ENCODE measurements at places on chromosomes 16 and 17.

DNA sequence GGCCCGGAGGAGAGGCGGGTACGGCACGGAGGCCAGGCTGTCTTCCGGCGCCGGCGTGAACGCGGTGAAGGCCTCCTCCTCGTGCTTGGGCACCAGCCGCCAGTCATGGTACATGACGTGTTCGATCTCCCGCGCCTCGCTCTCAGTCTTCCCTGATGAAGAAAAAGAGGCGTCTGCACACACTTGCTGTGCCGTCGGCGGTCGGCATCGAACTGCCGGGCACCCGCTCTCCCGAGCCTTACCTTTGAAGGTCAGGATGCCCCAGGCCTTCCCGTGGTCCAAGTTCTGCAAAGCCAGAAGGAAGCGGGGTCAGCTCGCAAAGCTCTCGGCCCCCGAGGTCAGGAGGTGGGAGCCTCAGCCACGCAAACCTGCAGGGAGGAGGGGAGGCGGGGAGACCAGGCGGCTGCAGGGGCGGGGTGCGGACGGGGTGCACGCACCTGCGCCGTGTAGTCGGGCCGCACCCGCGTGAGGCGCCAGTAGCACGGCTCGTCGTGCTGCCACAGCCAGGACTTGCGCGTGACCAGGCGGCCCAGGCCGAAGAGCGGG is at the start of gene EME2:
TSS of gene EME2 (plus strand) at position 449 of the 546 bp plus-strand sequence. CDS start 418 bp downstream, outside the sequence.
- no peak for DNase-seq

- no peak for DNase-seq
Measured at GRCh38 chr17:79051306-79051705, 23.3 kb upstream of the ENGASE start.

- DNase-seq = no peak
Measured at GRCh38 chr16:7421578-7421977, 88.9 kb downstream of the RBFOX1 start.

DNA sequence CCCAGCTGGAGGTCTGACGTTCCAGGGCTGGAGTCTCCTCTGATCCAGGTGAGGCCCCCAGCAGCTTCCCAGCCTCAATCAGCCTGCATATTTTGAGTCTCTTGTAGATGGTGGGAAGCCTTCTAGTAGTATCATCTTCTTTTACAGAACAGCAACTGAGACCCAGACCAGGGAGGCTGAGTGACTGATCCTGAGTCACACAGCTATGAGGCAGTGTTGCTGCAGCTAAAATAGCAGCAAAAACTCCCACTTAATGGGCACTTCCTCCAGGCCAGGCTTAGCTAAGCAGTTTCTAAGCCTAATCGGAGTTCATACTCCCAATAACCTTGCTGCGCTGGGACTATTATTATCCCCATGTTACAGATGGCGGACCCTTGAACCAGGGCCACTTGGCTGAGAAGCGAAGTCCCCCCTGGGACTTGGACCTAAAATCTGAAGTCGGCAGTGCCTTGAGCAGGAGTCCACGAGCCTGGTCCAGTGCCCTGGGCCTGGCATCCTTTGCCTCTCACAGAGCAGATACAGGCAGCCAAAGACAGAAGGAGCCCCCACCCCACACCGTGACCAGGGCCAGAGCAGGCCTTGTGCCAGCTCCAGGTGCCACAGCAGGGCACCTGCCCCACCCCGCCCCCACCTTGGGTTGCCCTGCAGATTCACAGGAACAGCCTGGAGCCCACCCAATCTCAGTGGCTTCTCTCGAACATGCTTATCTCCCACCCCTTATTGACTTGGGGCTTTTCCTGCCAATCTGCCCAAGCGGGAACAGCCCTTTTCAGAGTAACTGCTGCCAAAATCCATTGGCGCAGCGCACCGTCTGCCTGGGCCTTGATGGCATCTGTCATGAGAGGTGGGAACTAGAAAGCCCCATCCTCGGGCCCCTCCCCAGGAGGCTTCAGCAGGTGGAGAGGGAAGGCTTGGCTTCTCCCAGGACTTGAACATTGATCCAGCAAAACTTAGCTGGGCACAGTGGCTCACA is 65.1 kb downstream of the SOCS1 start:
- no peak for DNase-seq

DNA sequence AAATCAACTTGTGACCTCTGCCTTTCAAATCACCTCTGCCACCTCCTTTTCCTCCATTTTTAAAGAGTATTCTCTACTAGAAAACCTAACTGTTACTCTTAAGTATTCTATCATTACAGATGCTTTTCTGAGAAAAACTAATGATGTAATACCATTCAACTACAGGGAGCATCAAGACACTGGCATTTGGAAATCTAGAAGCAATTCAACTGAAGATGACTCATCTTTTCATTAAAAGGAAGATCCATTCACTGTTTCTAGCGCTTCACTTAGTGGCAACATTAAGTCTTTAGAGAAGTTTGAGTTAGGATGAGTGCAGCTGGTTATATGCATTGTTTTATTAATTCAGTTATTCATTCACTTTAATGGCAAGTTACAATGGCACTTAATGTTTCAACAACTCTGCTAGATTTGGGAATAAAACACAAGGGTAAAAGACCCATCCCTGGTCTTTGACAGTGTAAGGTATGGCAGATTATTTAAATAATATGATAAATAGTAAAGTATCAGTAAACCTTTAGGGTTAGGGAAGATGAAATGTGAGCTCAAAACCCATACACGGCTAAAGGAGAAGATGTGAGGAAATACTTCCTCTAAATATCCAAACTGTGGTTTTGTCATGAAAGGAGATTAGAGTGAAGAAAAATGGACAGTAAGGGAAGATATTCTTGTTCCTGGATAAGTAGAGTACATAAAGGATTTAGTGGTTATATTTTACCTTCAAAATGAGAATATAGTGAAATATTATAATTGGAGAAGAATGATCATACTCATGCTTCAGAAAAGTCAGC is 61.7 kb downstream of the KCNJ2 start:
- no peak for DNase-seq

- no peak for DNase-seq
Measured at GRCh38 chr17:1928976-1929375, 96.2 kb downstream of the RTN4RL1 start.

DNA sequence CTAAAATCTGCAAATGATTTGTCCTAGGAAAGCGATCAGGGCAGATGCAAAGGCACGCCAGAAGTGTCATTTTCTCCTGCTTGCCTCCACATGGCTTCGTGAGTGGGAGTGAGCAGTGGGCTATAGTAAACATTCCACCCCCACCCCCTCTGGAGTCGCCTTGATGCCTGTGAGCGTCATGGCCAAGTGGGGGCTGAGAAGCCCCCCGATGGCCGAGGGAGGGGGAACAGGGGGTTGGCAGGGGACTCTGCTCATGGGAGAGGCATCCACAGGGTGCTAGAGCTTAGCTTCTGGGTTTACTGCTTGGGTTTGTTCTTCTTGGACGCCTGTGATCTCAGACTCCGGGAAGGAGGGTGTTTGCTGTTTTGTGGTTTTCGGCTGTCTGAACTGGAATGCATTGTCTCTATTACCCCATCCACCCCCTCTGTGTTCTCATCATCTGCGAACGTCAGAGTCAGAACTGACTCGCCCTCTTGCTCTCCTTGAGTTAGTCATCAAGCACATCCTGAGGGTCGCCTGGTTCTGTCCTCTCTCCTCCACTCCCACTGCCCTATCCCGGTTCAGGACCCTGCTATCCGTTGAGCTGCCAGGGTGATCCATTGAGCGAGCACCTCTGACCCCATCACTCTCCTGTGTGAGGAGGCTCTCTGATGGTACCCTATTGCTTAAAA is 15.4 kb downstream of the TNS4 start:
- DNase-seq = no peak

GRCh38 chr16:1661826-1662225 is 16.3 kb upstream of the JPT2 start:
- DNase-seq = no peak

- DNase-seq = no peak
Measured at GRCh38 chr17:77796176-77796860, 162.2 kb upstream of the TNRC6C start.

GRCh38 chr16:4175849-4176248 is 59.6 kb upstream of the ADCY9 start:
- DNase-seq = no peak

DNA sequence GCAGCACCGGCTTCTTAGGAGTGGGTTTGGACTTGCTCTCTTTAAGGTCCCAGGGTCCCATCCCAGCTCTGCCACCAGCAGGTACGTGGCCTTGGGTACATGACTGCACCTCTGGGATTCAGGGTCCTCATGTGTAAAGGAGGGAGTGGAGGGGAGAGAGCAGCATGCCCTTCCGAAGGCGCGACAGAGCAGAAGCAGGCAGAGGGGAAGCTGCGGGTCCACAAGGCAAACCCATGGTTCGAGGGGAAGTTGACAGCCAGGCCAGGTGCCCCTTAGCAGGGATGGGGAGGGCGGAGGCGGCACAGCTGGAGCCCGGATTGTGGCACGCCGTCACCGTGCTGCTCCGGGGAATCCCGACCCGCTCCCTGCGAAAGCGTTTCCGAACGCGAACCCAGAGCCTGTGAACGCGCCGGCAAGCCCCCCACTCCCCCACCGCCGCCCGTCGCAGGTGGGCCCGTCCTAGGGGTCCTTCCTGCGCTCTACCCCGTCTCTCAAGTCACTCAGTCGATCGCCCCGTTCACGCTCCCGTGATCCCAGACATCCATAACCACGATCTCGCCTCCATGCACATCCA is 4.1 kb upstream of the TBX2 start:
- no peak for DNase-seq

DNA sequence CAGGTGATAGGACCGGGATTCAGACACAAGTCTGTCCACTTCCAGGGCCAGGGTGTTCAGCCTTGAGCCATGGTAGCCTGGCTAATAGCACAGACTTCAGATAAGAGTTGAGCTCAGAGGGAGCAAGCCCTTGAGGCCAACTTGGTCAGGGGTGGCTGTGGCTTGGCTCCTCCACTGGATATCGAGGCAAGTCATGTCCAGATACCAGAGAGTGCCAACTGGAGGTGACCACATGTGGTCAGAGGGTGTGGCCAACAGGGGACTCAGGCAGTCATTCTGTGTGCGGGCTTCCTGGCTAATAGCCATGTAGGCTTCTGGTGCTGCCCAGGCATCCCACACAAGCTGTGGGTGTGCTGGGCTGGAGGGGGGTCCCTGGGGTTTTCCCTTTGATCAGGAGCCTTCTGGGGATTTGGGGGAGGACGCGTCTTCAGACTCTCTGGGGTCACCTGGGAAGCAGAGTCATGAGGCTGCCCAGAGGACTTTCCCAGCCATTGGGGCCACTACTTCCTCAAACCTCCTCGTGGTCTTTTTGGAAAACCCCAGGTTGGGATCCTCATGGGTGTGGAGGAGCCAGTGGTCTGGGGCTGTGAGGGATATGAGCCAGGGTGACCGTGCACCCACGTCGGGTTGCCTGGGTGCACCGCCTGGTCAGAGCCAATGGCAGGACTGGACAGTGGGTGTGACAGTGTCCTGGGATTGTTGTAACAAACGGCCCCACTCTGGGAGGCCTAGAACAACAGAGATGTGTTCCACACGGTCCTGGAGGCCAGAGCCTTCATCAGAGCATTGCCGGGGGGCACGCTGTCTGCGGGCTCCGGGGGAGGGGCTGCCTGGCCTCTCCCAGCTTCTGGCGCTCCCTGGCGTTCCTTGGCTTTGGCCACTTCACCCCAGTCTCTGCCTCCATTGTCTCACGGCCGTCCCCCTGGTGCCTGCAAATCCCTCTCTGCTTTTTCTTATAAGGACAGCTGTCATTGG is 25.0 kb downstream of the COX4I1 start:
- DNase-seq = no peak

- no peak for DNase-seq
Measured at GRCh38 chr16:86170720-86171119, 271.8 kb downstream of the IRF8 start.

DNA sequence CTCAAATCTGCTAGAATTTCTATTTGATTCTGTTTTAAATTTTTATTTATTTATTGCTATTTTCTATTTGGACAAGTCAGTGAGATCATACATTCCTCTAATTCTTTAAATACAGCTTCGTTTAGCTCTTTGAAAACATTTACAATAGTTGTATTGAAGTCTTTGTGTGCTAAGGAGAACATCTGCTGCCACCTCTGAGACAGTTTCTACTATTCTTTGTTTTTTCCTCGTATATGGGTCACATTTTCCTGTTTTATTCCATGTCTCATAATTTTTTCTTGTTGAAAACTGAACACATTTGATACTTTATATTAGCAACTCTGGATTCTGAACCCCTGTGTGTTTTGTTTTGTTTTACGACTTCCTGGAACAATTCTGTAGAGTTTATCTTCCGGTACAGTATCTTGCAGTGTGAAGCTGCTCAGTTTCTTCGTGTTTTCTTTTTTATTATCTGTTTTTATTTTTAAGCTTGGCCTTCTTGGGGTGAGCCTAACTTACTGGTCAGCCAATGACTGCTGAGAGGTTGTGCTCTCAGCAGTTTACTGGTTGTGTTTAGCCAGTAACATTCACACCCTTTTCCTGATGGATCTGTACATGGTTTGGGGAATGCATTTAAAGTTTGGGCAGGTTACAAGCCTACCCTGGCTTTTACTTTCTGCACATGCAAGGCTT is 99.0 kb downstream of the CA4 start:
- DNase-seq = no peak

DNA sequence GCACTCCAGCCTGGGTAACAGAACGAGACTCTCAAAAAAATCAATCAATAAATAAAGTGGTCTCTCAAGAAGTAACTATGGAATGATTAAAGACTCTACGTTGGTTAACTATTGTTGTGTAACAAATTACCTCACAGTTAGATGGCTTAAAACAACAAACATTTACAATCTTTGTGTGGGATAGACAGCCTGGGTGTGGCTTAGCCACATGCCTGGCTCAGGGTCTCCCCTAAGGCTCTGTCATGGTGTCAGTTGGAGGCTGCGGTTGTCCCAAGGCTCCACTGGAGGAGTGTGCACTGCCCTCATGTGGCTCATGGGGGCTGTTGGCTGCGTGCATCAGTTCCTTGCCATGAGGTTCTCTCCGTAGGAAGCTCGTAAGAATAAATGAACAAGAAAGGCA is 294.5 kb downstream of the SNX29 start:
- DNase-seq = no peak

DNA sequence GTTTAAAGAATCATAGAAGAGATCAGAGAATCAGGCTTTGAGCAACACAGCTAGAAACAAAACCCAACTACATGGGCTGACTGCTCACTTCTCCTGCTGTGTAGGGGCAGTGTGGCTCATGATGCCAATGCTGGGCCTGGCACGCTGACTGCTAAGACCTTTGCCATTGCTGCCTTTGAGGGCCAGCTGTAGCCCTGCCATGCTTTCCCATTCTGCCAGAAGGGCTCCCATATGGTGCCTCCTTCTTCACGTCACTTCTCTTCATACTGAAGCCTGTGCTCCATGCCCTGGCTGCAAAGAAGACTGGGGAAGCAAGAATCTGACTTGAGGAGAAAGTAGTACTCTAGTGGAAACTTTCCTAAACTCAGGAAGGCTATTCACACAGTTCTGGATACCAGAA is 232.9 kb downstream of the UTP18 start:
- DNase-seq = no peak

DNA sequence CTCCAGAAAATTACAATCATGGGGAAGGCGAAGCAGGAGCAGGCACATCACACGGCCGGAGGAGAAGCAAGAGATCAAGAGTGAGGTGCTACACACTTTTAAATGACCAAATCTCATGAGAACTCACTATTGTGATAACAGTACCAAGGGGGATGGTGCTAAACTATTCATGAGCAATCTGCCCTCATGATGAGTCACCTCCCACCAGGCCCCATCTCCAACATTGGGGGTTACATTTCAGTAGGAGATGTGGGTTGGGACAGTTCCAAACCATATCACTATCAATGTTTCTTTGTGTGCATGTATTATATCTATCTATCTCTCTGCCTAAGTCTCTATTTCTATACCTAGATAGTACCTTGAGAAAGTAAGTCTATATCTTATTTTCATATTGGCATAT is 724.8 kb downstream of the CDH11 start:
- no peak for DNase-seq

- DNase-seq = peak; percentile 33
Measured at GRCh38 chr16:27238016-27238587, 30.5 kb downstream of the NSMCE1 start.
